Anterior cingulate cortex (tissue), 58 donors: ENCODE measurements at places on chromosomes 13 and 19.

GRCh38 chr13:46296115-46296822 is 84.5 kb downstream of the LRRC63 start:
- no peak for DNase-seq

DNA sequence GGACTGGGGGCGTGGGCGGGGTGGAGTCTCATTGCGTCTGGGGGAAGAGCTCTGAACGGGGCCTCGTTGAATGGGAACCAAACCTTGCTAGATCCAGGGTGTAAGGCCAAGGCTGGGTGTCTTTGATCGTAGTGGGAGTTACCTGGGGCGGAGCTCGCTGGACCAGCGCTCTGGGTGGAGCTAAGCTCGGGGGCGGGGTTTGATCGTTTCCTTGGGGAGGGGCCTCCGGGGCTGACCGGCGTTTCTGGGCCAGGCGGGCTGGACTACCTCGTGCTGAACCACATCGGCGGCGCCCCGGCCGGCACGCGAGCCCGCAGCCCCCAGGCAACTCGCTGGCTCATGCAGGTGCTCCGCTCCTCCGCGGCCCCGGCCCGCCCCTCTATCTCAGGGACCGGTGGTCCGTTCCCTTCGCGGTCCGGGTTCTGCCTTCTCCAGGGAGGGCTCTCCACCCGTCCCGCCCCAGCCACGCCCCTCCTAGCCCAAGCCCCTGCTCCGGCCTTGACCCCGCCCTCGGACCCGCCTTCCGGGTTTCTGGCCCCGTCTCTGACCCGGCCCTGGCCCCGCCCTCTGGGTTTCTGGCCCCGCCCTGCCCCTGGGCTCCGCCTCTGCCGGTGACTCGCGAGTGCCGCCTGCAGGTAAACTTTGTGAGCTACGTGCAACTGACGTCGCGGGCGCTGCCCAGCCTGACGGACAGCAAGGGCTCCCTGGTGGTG is 3.3 kb upstream of the RPL36 start:
- peak; percentile 90 for DNase-seq

DNA sequence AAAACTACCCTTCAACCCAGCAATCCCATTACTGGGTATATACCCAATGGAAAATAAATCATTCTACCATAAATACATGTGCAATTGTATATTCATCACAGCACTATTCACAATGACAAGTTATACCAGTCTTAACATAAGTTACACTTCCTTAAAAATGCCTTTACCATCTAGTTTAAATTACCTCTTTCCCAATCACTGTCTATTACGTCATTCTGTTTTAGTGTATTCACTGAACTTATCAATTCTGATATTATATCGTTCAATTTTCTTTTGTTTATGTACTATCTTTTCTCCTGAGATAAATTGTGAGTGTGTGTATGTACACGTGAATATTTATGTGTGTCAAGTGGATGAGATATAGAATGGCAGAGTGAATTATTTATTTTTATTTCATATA is 1416.8 kb downstream of the OLFM4 start:
- no peak for DNase-seq

DNA sequence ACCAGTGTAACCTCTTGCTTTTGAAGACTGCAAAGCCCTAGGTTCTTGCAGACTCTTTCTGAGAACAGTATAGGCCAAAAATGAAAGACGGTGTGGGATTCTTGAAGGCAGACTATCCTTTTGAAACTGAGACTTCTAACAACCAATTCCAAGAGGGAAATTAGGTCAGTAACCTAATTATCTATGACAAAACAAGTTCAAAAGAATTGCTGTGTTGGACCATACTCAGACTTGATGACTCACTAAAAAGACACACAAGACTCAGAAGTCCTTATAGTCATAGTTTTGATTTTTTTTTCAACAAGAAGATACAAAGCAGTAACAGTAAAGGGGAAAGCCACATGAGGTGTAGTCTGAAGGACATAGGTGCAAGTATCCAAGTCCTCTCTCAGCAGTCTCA is 624.0 kb upstream of the GPC6 start:
- DNase-seq: no peak

DNA sequence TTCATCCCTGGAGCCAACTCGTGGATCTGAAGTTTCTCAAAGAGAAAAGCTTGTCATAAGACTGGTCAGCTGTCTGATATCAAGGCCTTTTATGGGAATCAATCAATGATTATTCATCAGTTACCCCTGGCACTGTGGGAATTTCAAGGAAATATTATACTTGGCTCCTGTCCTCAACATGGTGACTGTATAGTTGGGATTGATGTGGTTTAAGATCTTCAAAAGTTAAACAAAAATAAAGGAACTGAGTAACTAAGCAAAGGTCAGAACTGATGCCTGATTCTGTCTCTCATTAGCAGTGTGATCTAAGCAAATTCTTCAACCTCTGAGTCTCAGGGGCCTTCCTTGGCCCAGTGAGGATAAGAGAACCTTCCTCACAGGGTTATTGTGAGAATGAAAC is 22.2 kb upstream of the SERPINE3 start:
- no peak for DNase-seq

DNA sequence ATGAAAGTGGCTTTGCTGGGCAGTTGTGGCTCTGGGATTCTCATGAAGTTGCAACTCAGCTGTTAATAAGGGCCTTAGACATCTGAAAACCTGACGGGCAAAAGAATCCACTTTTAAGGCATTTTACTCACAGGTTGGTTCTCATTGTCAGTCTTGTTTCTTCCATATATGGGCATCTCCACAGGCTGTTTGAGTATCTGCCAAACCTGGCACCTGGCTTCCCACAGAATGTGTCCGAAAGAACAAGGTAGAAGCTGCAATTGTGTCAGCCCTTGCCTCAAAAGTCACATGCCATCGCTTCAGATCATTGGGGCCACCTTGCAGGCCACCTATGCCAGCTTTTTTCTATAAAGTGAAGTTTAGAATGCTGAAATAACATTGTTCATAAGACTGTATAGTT is 102.4 kb downstream of the KCTD12 start:
- no peak for DNase-seq

DNA sequence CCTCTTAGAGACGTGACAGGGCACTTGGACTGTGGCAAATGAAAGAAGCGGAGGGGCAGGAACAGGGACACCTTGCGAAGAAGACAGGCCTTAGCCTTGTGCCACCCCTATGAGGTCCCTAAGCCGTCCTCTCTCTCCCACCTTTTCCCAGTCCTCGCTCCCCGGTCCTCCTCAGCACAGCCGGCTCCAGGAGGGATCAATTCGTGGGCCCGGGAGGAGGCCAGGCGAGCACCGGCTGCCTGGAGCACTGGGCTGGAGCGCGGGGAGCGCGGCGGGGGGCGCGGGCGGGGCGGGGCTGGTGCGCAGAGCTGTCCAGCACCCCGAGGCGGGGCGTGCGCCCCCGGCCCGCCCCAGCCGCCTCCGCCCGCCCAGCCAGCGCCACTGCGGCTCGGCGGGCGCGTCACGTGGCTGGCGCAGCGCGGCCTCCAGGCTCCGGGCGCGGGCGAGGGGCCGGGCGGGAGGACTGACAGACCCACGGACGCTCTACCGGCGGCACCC is at the start of gene LRP3:
LRP3 (plus strand) TSS at position 466 of the 498 bp plus-strand sequence. CDS start 456 bp downstream, outside the sequence.
- DNase-seq: peak; percentile 51

GRCh38 chr19:44603201-44603945 is 10.0 kb upstream of the IGSF23 start:
- DNase-seq: no peak

DNA sequence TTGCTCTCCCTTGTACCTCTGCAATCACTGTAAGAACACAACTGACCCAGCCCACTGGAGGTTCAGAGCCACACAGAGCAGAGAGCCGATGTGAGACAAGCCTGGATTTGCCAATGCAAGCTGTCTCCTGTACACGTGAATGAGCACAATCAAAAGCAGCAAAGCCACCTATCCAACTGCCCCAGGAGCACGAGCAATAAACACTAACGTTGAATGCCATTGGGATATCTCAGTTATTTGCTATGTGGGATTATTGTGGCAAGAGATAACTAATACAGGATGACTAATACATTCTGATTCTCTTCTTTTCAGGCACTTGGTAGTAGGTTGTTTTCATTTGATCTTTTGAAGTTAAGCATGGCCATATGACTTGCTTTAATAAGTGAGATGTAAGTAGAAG is 85.2 kb upstream of the FAM216B start:
- no peak for DNase-seq

GRCh38 chr13:97243915-97244781 is 22.0 kb downstream of the MBNL2 start:
- DNase-seq: no peak

- no peak for DNase-seq
These were observed 160.7 kb downstream of the RFC3 start for GRCh38 chr13:33978653-33979052.
